ENCODE measurements at places on chromosomes 1 and 21.
A peak's percentile ranks its signal among the peaks of the same experiment; 100 is the strongest.

- no peak for DNase-seq
Measured at GRCh38 chr1:222243902-222244301, 304.0 kb downstream of the HHIPL2 start.

DNA sequence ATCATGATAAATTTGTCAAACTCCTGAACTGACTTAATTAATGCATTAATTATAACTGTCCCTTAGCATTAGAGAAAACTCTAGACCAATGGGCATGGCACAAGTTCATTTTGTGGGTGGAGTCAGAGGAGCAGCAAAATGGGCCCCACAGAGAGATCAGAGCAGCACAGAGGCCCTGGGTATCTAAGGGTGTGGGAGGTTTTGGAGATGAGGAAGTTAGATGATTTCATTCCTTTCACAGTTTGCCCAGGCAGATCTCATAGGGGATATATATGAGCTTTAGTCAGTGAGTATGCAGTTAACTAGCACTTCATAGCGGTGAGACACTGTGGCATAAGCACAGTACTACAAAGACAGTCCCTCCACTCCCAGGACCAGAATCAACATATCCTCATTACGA is 117.3 kb downstream of the MAB21L3 start:
- no peak for DNase-seq

DNA sequence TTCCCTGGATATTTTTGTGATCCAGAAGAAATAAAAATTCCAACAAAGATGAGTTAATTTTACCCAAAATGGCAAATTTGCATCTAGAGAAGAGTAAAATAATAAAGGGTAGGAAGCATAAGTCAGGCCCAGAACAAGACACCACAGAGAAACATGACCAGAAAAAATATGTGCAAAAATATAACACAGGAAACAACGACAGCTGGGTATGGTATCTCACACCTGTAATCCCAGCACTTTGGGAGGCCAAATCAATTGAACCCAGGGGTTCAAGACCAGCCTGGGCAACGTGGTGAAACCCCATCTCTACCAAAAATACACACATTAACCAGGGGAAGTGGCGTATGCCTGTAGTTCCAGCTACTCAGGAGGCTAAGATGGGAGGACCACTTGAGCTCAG is 39.7 kb upstream of the SDC3 start:
- DNase-seq: no peak

GRCh38 chr1:45925728-45926287 is 122.4 kb downstream of the MAST2 start:
- peak; percentile 27 for DNase-seq

DNA sequence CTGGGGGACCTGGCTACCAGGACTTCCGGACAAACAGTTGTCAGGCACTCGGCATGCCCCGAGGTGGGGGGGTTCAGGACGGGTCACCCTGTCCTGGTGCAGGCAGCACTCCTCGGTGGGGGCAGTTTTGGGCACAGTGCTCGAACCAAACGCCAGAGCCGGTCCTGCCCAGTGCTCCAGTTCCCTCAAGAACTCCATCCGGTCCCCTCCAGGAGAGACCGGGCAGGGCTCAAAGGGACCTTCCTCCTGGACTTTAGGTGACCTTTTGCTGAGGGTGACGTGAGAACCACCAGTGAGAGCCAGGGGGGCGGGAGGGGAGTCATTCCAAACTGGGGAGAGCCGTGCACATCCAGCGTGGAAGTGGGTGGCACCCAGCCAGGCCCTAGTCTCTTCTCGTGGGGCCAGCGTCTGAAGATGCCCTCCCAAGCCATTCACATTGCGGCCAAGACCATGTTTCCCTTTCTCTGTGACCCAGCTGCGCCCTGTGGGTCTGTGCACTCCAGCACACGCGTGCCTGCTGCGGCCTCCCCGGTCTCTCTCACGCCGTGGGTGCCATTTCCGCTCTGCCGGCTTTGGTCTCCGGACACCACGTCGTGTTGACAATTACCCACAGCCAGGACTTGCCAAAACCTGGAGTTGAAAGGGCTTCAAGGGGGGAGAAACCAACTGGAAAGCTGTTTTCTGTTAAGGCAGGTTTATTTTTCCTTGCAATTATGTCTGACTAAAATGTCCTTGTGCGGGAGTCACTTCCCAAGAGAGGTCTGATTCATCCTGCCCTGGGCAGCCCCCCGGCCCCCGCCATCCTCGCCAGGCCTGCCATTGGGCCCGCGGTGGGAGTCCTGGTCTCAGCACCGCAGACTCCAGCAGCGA is 178.8 kb upstream of the ARHGEF16 start:
- DNase-seq: no peak

GRCh38 chr1:212291505-212292134 is 6.4 kb downstream of the PPP2R5A start:
- DNase-seq: no peak

DNA sequence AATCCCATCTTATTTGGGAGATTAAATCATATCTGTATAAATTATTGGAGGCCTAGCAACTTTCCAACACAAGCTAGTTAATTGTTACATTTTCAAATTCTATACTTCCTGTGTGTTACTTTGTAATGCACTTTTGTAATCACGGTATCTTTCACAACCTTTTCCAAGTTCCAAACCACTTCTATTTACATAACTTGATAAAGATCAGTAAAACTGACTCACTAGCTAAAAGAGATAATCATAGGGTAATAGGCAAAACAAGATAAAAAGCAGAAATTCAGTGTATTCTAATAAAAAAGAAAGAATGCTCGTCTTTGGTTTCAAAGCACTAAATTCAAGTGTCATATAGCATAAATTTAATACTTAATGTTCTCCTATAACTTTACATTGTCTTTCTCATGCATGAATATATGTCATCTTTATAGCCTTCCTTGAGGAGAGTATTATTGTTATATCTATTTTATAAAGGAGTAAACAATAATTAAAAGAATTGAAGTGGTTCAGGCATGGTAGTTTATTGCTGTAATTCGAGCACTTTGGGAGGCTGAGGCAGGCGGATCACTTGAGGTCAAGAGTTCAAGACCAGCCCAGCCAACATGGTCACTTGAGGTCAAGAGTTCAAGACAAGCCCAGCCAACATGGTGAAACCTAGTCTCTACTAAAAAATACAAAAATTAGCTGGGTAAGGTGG is 66.4 kb downstream of the RGS13 start:
- no peak for DNase-seq

GRCh38 chr21:43731891-43732711 is 13.2 kb downstream of the PDXK start:
- DNase-seq: no peak

GRCh38 chr1:183219616-183220009 is 33.5 kb downstream of the LAMC2 start:
- no peak for DNase-seq

DNA sequence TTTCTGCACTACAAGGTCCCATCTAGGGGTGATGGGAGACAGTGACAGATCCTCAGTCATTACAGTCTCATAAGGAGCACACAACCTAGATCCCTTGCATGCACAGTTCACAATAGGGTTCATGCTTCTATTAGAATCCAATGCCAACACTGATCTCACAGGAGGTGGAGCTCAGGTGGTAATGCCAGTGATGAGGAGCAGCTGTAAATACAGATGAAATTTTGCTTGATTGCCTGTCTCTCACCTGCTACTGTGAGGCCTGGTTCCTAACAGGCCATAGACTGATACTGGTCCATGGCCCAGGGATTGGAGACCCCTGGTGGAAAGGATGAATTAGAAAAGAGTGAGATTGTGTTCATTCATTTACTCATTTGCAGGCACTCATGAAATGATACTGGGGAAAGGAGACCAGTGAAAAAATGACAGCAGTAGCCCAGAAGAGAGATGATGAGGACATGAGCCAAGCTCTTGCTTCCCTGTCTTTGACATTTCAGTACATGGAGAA is 251.6 kb upstream of the DUSP10 start:
- DNase-seq: no peak

DNA sequence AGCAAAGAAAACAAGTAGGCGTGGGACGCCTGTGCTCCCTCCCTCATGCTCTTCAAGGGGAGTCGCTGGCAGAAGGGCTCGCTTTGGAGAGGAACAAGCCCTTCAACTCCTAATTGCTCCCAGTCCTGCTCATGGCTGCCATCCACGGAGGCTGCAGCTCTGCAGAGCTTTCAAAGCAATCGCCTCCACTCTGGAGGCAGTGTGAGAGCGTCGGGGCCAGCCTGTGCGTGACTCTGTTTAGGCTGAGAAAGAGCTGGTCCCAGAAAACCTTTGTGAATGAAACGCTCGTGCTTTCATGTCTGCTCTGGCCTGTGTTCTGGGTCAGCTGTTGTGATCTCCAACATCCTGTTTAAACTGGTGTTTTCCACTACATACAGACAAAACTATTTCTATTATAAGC is 23.9 kb upstream of the RUNX1 start:
- DNase-seq: no peak

- DNase-seq: no peak
Measured at GRCh38 chr1:2514863-2515762, 11.3 kb downstream of the PANK4 start.

DNA sequence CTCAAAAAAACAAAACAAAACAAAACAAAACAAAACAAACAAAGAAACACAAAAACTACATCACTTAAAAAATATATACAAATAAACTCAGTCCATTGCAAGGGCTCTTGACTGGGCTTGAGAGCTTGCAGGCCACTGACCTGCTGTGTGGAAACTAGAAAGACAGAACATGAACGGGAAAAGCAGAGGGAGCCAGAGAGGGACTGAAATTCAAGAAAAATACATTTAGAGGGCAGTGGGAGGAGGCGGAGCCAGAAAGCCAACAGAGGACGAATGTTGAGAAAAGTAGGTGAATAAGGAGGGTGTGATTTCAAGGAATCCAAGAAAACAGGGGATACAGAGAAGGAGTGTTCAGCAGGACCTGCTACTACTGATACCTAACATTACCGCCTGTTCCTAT is 41.4 kb upstream of the PLA2G2C start:
- no peak for DNase-seq

- DNase-seq: no peak
Measured at GRCh38 chr1:61326713-61327112, 244.4 kb downstream of the NFIA start.

GRCh38 chr1:154736841-154737240 is 128.9 kb upstream of the ADAR start:
- DNase-seq: no peak

DNA sequence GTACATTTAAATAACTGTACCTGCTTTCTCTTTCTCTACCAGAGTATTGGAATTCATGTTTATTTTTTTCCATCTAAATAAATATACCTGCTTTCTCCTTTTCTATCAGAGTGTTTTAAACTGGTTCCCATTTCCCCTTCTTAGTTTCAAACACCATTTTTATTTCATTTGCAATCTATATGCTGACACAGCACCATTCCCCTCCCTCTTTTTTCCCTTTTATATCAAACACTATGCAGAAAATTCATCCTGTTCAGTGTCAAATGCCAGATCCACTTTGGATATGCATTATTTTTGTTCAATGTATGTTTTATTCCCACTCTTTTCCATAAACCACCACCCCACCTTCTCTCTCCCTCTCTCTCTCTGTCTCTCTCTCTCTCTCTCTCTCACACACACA is 85.8 kb upstream of the ST6GALNAC5 start:
- no peak for DNase-seq

DNA sequence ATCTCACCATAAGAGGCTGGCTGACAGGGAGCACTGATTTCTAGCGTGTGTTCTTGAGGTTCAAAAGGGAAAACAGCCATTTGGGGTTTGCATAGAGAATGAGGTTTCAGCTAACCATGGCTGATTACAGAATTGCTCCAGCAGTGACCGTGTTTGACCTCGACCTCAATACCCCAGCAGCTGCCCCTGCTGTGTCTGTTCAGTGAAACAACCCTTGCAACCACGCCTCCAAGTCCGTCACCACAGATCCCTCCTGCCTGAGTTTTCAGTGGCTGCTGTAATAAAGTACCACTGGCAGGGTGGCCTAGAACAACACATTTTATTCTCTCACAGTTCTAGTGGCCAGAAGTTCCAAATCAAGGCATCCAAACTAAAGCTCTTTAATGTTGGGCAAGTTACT is 147.7 kb downstream of the HUNK start:
- no peak for DNase-seq

DNA sequence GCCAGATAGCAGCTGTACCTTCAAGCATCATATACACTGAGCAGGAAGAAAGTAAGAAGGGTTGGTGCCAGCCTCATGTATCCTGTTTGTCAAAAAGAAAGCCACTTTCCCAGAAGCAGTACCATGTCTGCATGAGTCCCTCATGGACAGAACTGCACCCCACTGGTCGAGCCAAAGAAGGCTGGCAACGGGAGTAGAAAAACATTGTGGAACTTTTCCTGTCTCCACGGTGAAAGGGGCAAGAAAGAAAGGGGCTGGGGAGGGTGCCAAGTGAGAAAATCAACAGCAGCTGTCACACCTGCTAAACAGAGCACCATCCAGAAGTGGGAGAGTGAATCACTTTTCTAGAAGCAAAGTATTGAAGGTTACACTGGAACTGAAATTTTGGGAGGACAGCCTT is 621.7 kb downstream of the LMO4 start:
- no peak for DNase-seq

DNA sequence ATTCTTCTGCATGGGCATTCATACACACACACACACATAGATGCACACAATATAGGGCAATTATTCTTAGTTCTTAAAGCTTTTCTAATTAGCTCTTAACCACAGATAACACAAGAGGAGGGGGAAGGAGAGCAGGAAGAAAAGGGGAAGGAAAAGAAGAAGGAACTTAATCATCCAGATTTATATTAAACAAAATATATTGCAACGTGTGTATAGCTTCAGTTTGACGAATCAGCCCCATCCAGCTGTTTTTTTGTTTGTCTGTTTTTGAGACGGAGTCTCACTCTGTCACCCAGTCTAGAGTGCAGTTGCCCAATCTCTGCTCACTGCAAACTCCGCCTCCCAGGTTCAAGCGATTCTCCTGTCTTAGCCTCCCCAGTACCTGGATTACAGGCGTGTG is 21.7 kb upstream of the ANKRD13C start:
- DNase-seq: no peak

- no peak for DNase-seq
Measured at GRCh38 chr1:177315261-177315660, 144.5 kb downstream of the BRINP2 start.

- DNase-seq: peak; percentile 28
Measured at GRCh38 chr1:160862203-160863060, at the start of gene CD244. CD244 (minus strand) TSS chr1:160862887; CDS start chr1:160862677, 210 bp downstream.

DNA sequence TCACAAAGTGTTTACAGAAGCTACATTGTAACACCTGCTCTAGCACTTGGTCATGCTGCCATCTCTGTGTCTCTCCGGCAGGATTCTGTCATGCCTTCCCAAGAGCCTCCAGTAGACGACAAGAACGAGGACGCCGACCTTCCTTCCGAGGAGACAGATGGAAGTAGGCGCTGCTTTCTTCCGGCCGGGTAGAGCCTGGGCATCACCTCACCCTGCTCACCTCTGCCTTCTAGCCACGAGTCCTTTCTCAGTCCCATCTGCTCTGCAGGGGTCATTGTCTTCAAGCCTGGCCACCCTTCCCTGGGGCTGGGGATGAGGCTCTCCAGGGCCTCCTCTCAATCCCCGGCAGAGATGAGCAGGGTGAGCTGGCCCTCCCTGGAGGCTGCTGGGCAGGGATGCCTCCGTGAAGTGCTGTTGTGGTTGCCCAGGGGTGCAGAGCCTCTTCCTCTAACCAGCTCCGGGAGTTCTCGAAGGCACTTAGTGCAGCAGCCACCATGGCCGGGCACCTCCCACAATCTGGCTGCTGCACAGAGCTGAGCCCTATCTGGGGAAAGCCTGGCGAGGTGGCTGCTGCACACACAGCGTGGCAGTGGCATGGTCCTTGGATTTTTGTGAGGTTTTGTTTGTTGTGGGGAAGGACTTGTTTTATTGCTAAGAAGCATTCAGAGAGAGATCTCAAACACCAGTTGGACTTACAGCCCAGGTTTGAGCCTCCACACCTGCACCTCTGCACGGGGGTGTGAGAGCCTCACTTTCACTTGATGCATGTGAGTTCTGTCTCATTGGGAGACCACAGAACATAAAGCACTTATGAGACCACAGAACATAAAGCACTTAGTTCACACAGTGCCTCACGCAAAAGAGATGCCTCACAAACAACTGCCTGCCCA is 48.4 kb downstream of the FAAP20 start:
- no peak for DNase-seq

All from GM06990 (cell line).